ENCODE measurements at places on chromosomes 1 and 21. TPM values are rescaled to one million over a fixed set of nuclear protein-coding genes. Genes with fewer than 3 reads are reported as not detected.

LDLRAD2 gene
- total RNA-seq, result not detected

SOX13 gene
- 2.2 TPM for total RNA-seq

WDR64 gene
- total RNA-seq, result not detected

SAMD11 gene
- total RNA-seq, result 1.2 TPM

AKT3 gene
- 219 TPM for total RNA-seq

CRNN gene
- not detected for total RNA-seq

ITGB2 gene
- 3.4 TPM for total RNA-seq

PLA2G2C gene
- total RNA-seq, result not detected

KCNJ9 gene
- 10.6 TPM for total RNA-seq

PAPPA2 gene
- total RNA-seq, result 5.2 TPM

S100A7A gene
- not detected for total RNA-seq

TSPEAR gene
- not detected for total RNA-seq

VASH2 gene
- total RNA-seq, result 37.6 TPM

NCAM2 gene
- total RNA-seq, result 35.9 TPM

OR2T5 gene
- not detected for total RNA-seq

HCRTR1 gene
- total RNA-seq, result 3.2 TPM

FOXD2 gene
- 0.25 TPM for total RNA-seq

DAB1 gene
- 42.3 TPM for total RNA-seq

RABGAP1L gene
- total RNA-seq, result 91.5 TPM

LENEP gene
- not detected for total RNA-seq

LMX1A gene
- total RNA-seq, result not detected

TAS1R1 gene
- total RNA-seq, result not detected

ZNF648 gene
- 0.25 TPM for total RNA-seq

TFF2 gene
- not detected for total RNA-seq

FAAH gene
- 17.0 TPM for total RNA-seq

OPTC gene
- not detected for total RNA-seq

GPX7 gene
- total RNA-seq, result 9.3 TPM

BRINP3 gene
- total RNA-seq, result 38.6 TPM

ZMYND12 gene
- 0.25 TPM for total RNA-seq

ALDH4A1 gene
- 4.9 TPM for total RNA-seq

CA14 gene
- 1.7 TPM for total RNA-seq

TMEM269 gene
- total RNA-seq, result 0.25 TPM

DLGAP3 gene
- 5.9 TPM for total RNA-seq

PGLYRP3 gene
- total RNA-seq, result not detected

SORT1 gene
- 46.7 TPM for total RNA-seq

NRDC gene
- total RNA-seq, result 69.6 TPM

UQCRHL gene
- 1.2 TPM for total RNA-seq

BTBD19 gene
- 2.2 TPM for total RNA-seq

PM20D1 gene
- total RNA-seq, result under 0.01 TPM

Data from temporal lobe (tissue), 4 donors.